ENCODE measurements at places on chromosomes 4 and X.

DNA sequence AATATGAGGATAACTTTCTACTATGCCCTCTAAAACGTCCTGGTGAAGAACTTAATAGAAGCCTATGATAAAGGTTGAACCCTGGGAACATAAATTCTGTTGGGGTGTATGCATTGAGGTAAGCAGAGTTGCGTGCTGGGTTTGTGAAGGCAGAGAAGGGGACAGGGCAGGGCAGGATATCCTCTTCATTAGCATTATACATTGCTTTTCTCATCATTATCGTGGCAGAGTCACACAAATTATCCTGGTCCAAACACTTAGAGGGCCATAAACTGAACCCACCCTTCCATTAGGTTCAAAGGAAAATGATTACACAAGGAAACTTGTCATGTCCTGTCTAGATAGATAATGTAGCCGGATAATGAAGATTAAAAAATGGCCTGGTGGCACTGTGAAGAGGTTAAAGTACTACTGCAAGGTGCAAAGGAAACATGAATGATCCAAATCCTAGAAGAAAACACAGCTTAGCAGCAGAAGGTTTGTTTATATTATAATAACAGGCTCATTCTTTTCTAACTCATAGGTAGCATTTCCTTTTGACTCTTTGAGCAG is 189.1 kb downstream of the SPCS3 start:
- no peak for DNase-seq

GRCh38 chr4:71237641-71238040 is 101.2 kb upstream of the SLC4A4 start:
- no peak for DNase-seq

- DNase-seq: no peak
These were observed 17.2 kb downstream of the PDLIM3 start for GRCh38 chr4:185518069-185518468.

- no peak for DNase-seq
These were observed 33.7 kb downstream of the REST start for GRCh38 chr4:56941403-56941802.

GRCh38 chr4:7336732-7337131 is 98.0 kb downstream of the PSAPL1 start:
- DNase-seq: no peak

- no peak for DNase-seq
These were observed 7.4 kb upstream of the ACSL4 start for GRCh38 chrX:109740433-109740809.

Measured in left lung (tissue), 14 donors.